ENCODE measurements at places on chromosomes 12 and 14.
A peak's percentile ranks its signal among the peaks of the same experiment; 100 is the strongest.

DNA sequence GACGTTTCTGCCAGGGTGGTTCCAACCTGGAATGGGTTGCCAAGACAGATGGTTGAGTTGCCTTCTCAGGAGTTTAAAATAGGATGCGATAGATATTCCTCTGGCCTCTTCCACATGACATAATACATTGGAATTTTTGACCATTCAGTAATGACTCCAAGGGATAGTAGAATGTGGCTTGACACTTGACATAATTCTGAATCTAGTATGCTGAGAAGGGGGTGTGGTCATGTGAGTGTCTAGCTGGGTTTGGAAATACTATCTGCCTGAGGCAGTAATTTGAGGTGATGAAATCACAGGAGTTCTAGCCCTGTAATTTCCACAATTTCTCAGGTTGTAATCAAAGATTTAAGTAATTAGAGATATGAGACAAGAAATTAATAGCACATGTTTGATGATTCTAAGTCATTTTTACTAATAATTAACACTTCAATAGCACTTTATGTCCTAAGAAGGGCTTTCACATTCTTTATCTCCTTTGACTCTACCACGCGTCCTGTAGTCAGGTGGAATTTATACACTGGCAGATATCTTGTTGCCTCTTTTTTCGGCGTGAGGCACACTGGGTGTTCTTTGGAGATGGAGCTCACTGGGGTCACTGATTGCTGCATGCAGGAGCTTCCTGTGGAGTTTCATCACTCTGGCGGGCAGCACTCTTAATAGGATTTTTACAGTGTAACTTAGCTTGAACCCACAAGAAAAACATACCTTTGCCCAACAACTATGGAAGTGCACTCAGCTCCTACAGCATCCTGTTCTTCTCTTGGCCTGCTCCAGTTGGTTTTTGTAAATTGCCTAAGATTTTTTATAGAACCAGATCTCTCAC lies 3.2 kb upstream of the AMIGO2 start:
- peak; percentile 96 for DNase-seq

GRCh38 chr14:52853522-52853854 lies 62.1 kb upstream of the GNPNAT1 start:
- DNase-seq, result no peak

- DNase-seq, result no peak
Measured at GRCh38 chr12:56958422-56958821, 1.0 kb upstream of the RDH16 start.

DNA sequence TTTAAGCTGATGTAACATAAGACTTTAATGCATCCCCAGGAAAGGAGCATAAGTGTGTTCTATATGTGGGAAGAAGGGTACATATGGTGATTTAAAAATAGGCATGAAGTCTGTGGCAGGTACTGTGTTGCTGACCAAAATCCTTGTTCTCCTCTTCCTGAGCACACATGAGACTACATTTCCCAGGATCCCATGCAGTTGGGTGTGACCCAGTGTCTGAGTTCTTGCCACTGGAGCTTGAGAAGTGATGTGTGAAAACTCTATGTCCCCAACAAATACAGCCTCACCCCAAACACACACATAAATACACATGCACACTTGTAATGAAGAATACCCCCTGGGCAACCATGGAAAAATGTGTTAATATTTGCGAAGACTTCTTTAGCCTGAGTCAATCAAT lies 8.5 kb upstream of the SMIM10L1 start:
- no peak for DNase-seq

GRCh38 chr12:119749666-119750065 lies 81.7 kb downstream of the PRKAB1 start:
- no peak for DNase-seq

GRCh38 chr14:68309616-68310015 lies 483.3 kb downstream of the ZFP36L1 start:
- DNase-seq, result peak; percentile 83

GRCh38 chr12:52907092-52907810 lies 2.4 kb upstream of the KRT8 start:
- peak; percentile 34 for DNase-seq

- peak; percentile 92 for DNase-seq
Measured at GRCh38 chr14:85607651-85608081, 77.7 kb downstream of the FLRT2 start.

DNA sequence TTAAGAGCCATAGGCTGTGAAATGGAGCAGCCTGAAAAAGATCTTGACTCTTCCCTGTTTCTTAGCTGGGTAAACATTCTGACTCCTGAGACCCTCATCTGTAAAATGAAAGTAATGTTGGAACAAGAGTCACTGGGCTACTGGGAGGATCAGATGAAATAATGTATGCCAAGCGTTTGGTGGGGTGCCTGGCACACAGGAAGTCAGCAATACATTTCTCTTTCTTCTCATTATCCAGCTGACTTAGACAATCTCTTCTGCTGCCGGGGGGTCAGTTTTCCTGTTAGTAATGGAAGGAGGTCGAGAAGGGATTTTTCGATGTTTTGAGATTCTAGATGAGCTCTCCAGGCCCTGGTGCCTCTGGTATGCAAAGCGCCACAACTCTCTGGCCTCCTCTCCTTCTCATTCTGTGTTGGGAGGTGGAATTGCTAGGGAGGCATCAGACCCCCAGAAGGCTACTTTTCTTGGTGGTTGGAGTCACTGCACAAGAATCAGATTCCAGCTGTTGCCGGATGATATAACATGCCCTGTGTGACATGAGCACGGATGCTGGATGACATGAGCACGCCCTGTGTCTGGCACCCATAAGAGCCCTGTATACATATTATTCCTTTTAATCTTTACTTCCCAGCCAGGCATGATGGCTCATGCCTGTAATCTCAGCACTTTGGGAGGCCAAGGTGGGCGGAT lies 4.3 kb downstream of the OASL start:
- peak; percentile 20 for DNase-seq

DNA sequence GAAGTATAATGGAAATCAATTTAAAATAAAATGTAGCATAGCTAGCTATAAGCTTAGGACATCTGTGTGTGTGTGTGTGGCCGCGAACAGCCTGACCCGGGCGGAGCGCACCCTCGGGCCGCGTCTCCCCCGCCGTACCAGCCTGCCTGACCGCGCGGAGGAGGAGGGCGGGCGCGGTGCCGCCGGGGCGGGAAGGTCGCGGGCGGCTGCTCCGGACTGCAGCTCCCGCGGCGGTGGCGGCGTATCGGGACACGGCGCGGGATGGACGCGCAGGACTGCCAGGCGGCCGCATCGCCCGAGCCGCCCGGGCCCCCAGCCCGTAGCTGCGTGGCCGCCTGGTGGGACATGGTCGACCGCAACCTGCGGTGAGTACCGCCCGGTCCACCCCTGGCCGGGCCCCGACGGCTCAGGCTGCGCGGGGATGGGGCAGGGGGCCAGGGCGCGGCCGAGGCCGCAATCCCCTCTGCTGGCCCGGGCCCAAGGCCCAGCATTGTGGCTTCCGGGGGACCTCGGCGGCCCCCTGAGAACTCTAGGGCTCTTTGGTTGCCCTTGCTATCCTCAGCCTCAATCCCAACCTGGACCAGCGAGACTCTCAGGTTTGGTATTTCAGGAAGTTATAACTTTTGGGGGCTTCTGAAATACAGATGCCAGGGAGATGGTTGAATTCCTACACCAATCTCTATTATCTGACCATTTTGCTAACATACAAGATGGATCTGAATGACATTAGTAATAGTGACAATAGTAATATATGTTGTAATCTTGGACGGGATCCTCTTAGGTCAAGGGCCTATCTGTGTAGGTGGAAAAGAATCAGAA lies at the start of gene ABHD12B:
ABHD12B (plus strand) TSS at position 140 of the 819 bp plus-strand sequence; CDS start at position 262, 122 bp downstream.
- DNase-seq, result no peak

DNA sequence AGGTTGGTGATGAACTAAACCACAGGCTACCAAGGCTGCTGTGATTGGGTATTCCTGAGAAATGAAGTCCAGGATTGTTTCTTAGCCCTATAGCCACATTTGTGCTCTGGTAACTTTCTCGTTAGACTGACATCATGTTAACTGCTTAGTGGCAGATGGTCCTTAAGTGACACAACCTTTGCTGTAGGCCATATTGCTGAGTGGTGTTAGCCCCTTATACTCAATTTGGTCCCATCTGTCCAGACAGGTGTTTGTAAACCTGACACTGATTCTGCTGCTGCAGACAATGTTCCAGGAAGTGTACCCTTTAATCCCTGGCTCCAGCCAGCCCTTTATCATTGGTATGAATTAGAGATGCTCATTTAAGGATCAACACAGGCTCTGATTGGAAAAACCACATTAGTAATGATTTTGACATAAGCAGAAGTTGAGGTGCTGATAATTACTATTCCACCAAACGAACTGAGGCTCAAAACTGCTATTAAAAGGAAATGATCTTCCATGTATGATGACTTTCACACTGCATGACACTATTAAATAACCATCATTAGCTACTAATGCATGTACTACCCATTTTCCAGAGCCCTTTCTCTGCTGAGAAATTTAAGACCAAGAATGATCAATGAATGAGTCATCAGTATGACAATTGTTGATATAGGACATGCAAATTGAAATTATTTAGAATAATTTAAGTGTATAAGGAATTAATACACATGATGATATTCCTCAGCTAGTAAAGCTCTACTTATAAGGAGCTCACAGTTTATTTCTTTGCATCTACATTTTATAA lies 3.6 kb upstream of the SSTR1 start:
- no peak for DNase-seq

GRCh38 chr12:98696036-98696646 lies 51.1 kb downstream of the APAF1 start:
- DNase-seq, result no peak

DNA sequence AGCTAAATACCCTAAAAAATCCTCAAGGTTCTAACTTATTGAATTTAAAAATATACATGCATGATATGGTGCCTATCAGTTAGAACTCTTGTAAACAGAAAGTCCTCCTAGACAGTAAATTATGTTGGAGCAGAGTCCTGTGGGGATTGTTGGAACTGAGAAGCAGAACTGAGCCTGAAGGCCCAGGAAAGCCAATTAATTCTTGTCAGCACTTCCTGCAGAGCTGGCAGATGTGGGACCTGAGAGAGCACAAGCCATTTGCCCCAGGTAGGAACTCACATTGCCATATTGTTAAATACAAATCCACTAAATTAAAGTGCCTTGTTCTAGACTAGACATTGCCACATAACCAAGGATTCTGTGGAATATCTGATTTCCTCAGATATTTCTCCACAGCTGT lies 117.1 kb downstream of the RTN1 start:
- DNase-seq, result no peak

DNA sequence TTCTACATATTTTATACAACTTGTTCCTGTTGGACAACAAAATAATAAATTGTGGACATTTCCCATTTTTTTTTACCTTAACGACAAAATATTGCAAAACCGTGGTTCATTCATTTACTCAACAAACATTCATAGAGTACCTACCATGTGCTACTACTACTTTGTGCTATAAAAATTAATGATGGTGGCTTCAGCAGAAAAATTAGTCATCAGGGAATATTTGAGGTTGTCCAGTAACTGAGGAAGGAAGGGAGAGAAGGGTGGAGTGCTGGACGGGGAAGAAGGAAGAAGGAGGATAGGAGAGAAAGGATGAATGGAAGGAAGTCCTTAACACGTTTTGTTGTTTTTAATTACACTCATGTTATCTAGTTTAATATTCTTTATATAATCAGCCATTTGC lies 53.7 kb downstream of the PPFIBP1 start:
- DNase-seq, result no peak

DNA sequence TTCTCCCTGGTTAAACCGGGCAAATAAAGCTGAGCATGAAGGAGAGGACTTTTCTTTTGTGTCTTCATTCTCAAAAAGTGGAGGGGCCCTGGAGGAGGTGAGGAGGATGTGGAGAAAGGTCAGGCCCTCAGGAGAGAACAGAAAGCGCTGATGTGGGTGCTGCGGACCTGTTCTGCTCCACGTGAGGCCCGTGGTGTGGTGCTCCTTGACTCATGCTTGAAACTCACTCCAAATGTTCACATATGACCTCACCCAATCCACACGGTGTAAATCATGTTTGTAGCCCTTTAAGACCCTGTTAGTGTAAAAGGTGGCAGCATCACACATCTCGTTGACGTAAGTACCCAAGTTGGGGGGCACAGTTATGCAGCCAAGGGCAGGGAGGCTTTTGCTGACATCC lies 126.2 kb downstream of the FOXN3 start:
- DNase-seq, result no peak

DNA sequence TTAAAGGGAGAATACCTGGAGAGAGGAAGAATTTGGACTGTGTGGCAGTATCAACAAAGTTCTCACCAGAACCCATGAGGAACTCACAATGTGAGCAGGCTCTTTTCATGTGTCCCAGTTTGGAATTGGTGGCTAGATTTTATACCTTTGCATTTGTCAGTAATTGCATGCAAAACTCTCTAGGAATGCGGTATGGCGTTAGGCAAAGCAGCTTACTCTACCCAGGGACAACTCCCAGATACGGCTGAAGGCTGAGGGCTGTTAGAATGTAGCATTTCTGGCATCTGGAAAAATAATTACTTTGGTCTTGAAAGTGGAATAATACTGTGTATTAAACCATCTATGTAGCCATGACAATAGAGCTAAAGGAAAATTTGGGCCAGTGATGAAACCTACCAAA lies 635.5 kb downstream of the SLC16A7 start:
- no peak for DNase-seq

- no peak for DNase-seq
Measured at GRCh38 chr14:22802860-22803686, 12.2 kb downstream of the SLC7A7 start.

DNA sequence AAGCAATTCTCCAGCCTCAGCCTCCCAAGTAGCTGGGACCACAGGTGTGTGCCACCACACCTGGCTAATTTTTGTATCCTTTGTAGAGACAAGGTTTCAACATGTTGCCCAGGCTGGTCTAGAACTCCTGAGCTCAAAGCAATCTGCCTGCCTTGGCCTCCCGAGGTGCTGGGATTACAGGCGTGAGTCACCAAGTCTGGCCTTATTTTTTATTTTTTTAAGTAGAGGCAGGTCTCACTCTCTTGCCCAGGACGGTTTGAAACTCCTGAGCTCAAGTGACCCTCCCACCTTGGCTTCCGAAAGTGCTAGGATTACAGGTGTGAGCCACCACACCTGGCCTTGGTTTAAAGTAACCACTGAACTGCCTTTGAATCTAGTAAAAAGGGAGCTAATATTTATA lies 56.8 kb downstream of the SPPL3 start:
- DNase-seq, result peak; percentile 57

GRCh38 chr14:102085488-102085887 lies 1.4 kb downstream of the HSP90AA1 start:
- no peak for DNase-seq

- no peak for DNase-seq
Measured at GRCh38 chr12:2693244-2693860, 101.4 kb upstream of the FKBP4 start.

DNA sequence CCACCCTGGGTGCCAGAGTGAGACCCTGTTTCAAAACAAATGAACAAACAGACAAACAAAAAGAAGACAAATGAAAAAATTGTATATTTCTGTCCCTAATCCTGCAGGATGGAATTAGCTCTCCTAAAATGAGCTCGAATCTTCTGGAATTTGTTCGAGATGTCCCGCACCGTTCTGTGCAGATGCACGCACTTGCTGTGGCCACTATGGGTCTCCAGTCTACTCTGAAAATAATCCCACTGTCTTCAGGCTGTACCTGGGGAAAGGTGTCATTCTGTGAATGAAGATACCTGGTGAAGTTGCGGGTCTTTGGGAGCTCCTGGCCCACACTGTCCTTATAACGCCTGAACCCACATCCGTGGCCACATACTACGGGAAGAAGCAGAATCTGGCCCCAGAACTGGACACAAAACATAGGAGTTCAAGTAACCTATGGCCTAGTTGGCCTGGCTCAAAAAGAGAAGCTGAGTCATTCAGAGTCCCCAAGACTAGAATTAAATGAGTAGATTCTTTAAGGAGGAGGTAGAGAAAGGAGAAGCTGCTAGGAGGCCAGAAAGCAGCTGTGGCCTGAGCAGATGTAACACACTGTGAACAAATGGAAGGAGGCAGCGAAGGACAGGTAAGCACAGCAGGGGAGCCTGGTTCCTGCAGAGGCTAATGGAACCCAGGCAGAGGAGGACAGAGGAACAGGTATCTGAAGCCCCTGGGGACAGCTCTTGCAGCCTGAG lies 108.6 kb downstream of the FOXN3 start:
- DNase-seq, result no peak
